Activated CD4-positive, alpha-beta T cell treated with anti-CD3 and anti-CD28 coated beads, Interleukin-2, amount 10 ng/mL, durations not matched to agents 24 days and 14 days (primary cell): ENCODE measurements at places on chromosomes 12 and 14. TPM values are rescaled to one million over a fixed set of nuclear protein-coding genes. Genes with fewer than 3 reads are reported as not detected.

DNA sequence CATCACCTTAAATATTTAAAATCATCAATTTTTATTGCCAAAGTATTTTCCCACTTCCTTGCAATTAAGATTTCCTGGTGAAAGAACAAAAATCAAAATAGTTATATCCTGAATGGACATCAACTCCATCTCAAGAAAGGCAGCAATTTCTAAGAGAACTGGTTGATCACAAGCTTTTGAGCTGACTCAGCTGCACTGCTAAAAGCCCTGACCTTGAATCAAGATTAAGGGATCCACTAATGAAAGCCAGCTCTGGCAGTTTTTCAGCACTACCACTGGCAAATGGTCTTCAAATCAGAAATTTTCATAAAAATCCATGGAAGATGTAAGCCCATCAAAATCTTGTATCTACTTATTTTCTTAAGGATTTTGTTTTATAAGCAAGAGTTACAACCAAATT lies 123.4 kb downstream of the SLC6A15 start:
- no peak for DNase-seq

- DNase-seq, result no peak
These were observed 39.6 kb upstream of the PIK3C2G start for GRCh38 chr12:18221726-18222125.

DNA sequence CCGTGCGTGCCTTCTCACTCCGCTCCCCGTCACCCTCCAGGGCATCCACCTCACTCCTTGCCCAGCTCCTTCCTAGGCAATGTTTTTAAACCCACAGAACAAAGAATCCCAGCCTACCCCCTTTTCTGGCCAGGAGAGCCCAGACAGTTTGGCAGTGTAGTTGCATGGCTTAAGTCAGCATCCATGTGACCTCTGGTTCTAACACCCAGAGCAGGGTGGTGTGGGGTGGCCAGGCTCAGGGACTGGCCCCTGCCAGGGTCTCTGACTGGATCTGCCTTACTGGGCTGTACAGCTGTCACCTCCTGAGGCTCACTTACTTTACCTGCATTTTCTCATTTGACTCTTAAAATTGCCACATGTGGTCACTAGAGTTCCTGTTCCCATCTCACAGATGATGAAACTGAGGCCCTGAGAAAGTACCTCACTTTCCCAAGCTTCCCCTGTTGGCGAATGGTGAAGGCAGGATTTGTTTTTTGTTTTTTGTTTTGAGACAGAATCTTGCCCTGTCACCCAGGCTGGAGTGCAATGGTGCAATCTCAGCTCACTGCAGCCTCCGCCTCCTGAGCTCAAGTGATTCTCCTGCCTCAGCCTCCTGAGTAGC lies 18.3 kb downstream of the SDS start:
- no peak for DNase-seq

DNA sequence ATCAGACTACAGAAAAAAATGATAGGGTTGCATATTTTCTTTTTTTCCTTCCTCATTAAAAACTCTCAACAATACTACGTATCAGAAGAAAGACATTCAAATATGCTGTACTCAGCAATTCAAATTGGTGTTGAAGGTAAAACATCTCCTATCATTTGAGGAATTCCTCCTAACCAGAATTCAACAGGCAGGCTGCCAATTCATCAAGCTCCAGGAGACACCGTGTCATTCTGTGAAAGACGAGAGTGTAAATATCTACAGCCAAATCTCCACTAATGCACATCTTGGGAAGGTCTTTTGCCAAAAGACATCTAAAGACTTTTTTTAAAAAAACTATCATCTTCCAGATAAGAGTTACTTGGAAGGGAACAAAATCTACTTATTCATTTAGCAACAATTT lies 26.6 kb downstream of the NT5DC3 start:
- DNase-seq, result no peak

Gene P2RX2
- total RNA-seq, result not detected in 2 replicates

Gene SPATS2
- total RNA-seq, result 14.5 and 16.2 TPM in 2 replicates
